Mesothelial cell of epicardium (in vitro differentiated cells): ENCODE measurements at places on chromosomes 7 and 10. TPM values are rescaled to one million over a fixed set of nuclear protein-coding genes. Genes with fewer than 3 reads are reported as not detected.

DNA sequence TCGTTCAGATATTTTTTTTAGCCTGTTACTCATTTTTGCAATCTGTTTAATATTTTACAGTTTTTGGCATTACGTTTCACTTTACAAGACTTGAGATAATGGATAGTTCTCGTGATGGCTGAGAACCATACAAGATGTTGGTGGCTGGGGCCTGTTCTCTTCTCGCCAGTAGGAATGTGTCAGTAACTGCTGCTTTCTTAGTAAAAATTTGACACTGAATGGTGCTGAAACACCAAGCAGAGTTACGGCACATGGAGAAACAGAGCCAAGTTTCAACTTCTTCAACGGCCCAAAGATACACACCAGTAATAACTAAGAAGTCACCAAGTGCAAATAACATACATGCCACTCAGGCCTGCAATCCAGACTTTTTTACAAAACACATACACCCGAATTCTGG lies 130.4 kb downstream of the NRP1 start:
- peaks cover 47% of the 10 kb centered on the region for H3K36me3 ChIP-seq
- H3K4me1 ChIP-seq, result peaks cover 18% of the 10 kb centered on the region
- H3K4me3 ChIP-seq, result no peak overlapping the region
- no peak for DNase-seq
- no peaks in the 10 kb centered on the region for H3K27me3 ChIP-seq
- H3K27ac ChIP-seq, result no peak overlapping the region

GIMAP6 gene
- not detected in 3 replicates for total RNA-seq

DNA sequence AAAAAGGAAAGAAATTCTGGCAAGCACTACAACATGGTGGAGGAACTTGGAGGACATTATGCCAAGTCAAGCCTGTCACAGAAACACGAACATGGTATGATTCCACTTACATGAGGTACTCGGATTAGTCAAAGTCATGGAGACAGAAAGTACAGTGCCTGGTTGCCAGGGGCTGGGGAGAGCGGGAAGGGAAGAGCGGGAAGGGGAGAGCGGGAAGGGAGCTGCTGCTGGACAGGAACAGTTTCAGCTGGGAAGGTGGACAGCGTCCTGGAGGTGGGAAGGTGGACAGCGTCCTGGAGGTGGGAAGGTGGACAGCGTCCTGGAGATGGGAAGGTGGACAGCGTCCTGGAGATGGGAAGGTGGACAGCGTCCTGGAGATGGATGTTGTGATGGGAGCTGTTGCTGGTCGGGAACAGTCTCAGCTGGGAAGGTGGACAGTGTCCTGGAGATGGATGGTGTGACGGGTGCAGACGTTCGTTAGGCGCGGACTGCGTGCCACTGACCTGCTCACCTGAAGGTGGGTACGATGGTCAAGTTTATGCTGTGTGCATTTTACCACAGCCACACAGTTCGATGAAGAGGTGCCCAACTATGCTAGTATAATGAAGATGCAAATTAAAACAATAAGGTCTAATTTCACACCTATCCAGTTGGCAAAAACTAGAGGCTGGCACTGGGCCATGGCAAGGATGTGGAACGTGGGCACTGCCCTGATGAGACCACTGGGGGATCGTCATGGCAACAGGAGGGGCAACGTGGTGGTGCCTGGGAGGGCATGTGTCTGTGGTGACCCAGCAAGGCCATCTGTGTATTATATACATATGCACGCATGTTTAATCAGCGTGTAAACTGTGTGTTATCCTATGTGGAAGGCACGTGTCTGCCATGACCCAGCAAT lies 103.8 kb downstream of the NKX6-2 start:
- H3K4me3 ChIP-seq, result no peak overlapping the region
- no peak overlapping the region for H3K27ac ChIP-seq
- no peak for DNase-seq

PNLIPRP2 gene
- not detected in 3 replicates for total RNA-seq

RBP4 gene
- 0.54 to 0.91 TPM (median 0.66 TPM) in 3 replicates for total RNA-seq

DNA sequence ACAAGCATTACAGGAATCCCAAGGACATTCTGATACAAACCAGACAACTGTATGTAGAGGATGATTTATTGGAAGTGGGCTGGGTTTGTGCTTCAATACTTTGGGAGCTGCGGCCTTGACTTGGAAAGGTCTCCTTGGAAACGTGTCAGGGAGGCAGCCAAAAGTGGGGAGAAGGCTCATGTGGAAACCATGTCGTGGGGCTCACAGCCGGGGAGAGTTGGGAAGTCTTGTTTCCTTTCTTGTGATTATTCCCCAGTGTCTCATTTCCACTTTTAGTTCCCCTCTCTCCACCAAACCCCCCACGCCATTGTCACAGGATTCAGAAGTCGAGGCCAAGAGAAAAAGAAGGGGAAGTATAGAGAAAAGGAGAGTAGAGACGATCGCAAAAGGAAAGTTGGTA lies 53.9 kb upstream of the SFMBT2 start:
- H3K27ac ChIP-seq, result no peak overlapping the region
- H3K4me3 ChIP-seq, result no peak overlapping the region
- H3K4me1 ChIP-seq, result no peaks in the 10 kb centered on the region

DNA sequence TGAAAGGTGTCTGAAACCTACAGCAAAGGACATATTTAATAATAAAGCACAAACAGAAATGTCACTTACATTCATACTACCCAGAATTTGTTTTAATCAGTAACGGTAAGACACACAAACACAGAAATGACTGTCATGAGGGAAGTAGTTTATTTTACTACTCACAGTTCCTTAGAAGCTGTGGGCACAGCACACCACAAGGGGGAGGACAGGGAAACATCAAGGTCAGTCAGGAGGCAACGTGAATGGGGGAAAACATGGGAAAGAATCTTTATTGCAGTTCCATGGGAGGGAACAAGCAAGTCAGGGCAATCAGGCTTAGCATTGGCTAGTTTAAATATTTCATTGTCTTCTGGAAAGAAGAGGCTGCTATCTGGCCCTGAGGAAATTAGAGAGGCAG lies 123.8 kb upstream of the PDSS1 start:
- H3K4me3 ChIP-seq, result no peak overlapping the region
- H3K4me1 ChIP-seq, result no peaks in the 10 kb centered on the region
- H3K27ac ChIP-seq, result no peak overlapping the region
- DNase-seq, result no peak
- peaks cover 4% of the 10 kb centered on the region for H3K27me3 ChIP-seq
- no peaks in the 10 kb centered on the region for H3K36me3 ChIP-seq

DNA sequence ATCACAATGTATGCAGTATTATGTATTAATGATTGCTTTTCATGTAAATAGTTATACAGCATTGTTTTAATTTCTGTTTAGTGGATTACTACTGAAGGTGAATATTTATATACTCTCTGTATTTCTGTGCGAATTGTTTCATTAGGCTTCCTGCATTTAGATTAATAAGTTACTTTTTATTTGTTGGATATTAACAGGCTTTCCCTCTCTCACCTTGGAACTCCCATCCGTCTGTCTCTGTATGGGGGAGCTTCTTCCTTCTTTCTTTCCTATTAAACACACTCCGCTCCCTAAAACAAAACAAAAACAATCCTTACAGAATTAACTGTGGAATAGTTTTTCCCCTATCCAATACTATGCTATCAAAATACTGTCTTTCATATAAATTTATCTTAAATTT lies 205.1 kb downstream of the CACNB2 start:
- H3K27ac ChIP-seq, result no peak overlapping the region
- no peaks in the 10 kb centered on the region for H3K36me3 ChIP-seq
- peaks cover 7% of the 10 kb centered on the region for H3K4me1 ChIP-seq
- H3K27me3 ChIP-seq, result no peaks in the 10 kb centered on the region
- no peak overlapping the region for H3K4me3 ChIP-seq
- no peak for DNase-seq

- peaks cover 32% of the 10 kb centered on the region for H3K27me3 ChIP-seq
- H3K4me1 ChIP-seq, result peaks cover 20% of the 10 kb centered on the region
- no peak overlapping the region for H3K4me3 ChIP-seq
- DNase-seq, result no peak
Measured at GRCh38 chr10:59285848-59286247, 76.5 kb downstream of the FAM13C start.

DNA sequence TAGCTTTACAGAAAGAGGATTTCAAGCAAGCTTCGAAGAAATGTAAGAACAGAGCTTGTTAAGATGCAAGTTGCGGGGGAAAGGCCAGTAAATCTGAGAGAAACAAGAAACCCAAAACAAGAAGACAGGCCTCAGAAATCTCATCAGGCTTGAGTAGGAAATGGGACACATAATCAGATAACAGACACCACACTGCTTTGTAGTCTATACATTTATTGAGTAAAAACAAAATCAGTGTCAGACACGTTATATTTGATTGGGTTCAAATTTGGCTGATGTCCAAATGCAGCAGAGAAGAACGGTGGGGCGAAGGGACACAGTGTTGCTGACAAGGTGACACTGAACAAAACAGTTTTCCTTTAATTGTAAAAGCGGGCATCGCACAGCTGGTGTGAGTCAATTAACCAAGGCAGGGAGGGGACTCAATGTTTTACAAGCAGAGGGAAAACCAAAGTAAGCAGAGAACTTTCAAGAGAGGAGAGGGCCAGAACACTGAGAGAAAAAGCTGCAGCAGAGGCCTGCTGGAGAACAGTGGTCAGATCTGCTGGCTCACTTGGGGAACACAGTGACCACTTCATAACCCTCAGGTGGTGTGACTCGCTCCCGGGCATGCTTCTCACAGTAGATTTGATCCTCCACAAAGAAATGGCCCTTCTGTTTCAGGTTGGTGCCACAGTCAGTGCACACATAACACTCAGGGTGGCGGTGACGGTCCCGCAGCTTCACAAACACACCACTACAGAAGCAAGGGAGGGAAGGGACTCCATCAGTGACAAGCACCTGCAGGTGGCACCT lies 43.5 kb downstream of the ACSM6 start:
- H3K36me3 ChIP-seq, result peaks cover 35% of the 10 kb centered on the region
- no peaks in the 10 kb centered on the region for H3K4me1 ChIP-seq
- no peak for DNase-seq
- peak overlapping the region; percentile 34 for H3K27ac ChIP-seq
- H3K27me3 ChIP-seq, result no peaks in the 10 kb centered on the region

DNA sequence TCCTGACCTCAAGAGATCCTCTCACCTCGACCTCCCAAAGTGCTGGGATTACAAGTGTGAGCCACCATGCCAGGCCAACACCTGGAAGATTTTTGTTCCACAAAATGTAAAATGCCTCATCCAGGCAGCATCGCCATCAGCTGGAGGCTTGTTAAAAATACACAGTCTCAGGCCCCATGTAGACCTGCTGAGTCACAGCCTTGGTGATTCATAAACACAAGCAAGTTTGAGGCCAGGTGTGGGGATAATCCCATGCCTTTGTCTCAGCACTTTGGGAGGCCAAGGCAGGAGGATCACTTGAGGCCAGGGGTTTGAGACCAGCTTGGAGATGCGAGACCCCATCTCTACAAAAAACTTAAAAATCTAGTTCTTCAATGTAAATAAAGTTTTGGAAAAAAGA lies 49.1 kb upstream of the FOXK1 start:
- H3K27me3 ChIP-seq, result peaks cover 15% of the 10 kb centered on the region
- H3K4me3 ChIP-seq, result no peak overlapping the region
- H3K27ac ChIP-seq, result no peak overlapping the region

- no peaks in the 10 kb centered on the region for H3K36me3 ChIP-seq
- H3K27me3 ChIP-seq, result no peaks in the 10 kb centered on the region
- no peak overlapping the region for H3K4me3 ChIP-seq
- no peak overlapping the region for H3K27ac ChIP-seq
- H3K4me1 ChIP-seq, result no peaks in the 10 kb centered on the region
Measured at GRCh38 chr10:124541076-124541903, 79.7 kb downstream of the LHPP start.

DNA sequence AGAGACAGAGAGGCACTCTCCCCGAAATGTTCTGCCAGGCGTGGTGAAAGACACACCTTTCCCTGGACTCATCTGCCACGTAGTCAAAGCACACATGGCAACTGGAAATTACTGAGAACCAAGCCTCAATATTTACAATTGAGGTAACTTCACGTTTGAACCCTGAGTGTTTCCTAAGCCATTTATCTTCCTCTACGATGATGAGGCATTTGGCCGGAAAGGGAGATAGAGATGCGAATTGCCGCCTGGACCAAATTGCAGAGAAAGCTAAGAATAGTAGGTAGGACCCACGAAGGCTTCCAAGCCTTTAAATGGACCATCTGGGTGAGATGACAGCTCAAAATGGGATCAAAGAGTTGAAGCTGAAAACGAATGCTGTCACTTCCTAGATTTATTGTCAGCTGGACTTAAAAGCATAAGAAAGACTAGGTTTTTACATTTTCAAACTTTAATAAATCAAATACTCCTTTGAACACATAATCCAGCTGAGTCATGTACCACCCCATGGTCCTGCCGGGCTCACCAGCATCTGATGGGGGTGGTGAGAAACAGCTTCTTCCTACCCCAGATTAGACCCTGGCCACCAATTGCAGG lies 135.6 kb upstream of the LYZL2 start:
- no peaks in the 10 kb centered on the region for H3K27me3 ChIP-seq
- no peaks in the 10 kb centered on the region for H3K36me3 ChIP-seq
- no peak overlapping the region for H3K27ac ChIP-seq
- no peak overlapping the region for H3K4me3 ChIP-seq

DNA sequence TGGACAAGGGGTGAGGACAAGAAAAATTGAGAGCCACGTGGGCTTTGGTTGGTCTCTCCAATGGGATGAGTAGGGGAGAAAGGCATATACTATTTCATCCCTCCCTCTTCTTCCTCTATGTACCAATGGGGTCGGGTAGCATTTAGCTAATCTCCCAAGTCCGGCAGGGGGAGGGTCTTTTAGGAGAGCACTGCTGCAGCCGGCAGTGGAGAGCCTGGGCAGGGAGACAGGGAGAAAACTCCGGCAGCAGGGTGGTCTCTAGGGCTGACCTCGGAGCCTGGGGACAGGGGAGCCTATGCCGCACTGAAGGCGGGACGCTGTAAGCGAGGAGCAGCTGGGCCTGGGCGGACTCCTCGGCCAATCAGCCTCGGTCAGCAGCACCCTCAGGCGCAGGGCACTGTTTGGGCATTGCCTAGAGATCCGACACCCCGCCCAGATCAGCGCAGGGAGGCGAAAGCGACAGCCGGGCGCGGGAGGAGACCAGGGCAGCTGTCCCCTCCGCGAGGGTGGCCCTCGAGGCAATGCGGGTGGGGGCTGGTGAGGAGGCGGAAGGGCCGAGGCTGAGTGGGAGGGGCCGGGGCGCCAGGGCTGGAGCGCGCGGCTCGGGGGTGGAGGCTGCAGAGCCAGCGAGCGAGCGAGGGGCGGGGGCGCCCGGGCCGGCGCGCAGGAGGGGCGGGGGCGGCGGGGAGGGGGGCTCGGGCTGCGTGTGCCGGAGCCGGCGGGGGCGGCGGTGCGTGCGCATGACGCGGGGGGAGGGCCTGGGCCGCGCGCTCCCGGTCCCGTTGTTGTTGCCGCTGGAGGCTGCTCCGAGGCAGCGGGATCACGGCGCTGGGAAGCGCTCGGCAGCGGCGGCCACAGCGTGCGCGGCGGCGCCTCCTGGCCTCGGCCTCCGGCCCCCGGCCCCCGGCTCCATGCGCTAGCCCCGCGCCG lies at the start of gene AGAP3:
Gene AGAP3, plus strand, starts transcription at position 785 of the 930 bp plus-strand sequence. CDS start 267 bp downstream, outside the sequence.
- peak; percentile 78 for DNase-seq
- no peaks in the 10 kb centered on the region for H3K27me3 ChIP-seq
- peak within 1 kb of the TSS; percentile 87 for H3K4me3 ChIP-seq
- H3K27ac ChIP-seq, result peak within 1 kb of the TSS; percentile 85
- H3K36me3 ChIP-seq, result no peaks in the 10 kb centered on the region

RBM48 gene
- total RNA-seq, result 13.4 to 15.0 TPM (median 14.3 TPM) in 3 replicates

SYT15B gene
- total RNA-seq, result 0.73 to 1.3 TPM (median 0.81 TPM) in 3 replicates
